ENCODE measurements at places on chromosomes 16 and 17.
A peak's percentile ranks its signal among the peaks of the same experiment; 100 is the strongest.

GRCh38 chr16:88883117-88883895 lies 16.8 kb upstream of the PABPN1L start:
- no peak for DNase-seq

DNA sequence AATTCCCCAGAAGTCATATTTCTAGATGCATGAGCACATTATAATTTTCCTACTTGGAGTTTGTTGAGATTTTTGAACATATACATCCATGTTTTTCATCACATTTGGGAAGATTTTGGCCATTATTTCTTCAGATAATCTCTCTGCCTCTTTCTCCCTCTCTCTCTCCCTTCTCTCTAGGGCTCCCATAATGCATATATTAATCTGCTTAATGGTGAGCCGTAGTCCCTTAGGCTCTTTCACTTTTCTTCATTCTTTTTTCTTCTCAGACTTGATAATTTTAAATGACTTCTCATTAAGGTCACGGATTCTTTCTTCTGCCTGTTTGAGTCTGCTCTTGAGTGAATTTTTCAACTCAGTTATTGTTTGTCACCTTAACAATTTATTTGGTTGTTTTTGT lies 101.5 kb downstream of the IRX3 start:
- DNase-seq: no peak

GRCh38 chr16:1342526-1343427 lies 8.9 kb downstream of the TSR3 start:
- peak; percentile 91 for DNase-seq

GRCh38 chr17:30477774-30478115 lies 537 bp downstream of the GOSR1 start:
- no peak for DNase-seq

DNA sequence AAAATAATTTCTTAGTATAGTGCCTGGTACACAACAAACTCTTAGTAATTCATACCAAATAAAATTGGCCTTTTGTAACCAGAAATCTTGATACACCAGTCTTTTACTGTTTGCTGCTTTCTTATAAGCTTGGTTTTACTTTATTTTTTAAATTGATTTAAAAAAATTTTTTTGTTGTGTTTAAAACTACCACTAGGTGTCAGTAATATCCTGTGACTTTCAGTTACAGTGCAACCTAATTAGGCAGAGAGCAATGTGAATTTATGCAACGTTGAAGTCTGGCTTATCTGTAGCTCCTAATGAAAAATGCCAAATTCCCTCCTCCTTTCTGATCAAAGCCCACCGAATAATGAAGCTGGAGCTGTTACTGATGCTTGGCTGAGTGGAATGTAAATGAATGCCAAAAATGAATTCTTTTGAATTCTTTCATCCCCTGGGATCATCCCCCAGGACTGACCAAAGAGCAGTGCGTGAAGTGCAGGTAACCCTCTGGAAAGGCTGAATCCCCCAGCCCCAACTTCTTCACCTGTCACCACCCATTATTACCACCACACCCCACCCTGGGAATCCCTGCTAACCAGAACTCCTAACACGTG lies 3.8 kb downstream of the ERCC4 start:
- no peak for DNase-seq

DNA sequence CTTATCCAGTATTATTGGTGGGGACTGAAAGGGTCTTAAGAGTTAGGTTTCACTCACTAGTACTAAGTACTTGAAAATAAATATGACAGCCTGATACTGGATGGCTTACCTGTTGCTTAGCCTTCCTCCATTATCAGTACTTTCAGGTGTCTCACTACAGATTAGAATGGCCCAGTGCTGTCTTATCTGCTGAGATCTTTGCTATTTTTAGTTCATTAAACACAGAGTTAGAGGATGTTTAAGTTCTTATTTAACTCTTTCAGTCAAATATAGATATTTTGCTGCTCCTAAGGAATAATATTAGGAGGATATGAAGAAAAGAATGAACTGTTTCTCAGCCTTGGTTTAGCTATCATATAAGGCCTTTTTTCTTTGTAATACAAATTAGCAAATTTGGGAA lies 74.8 kb downstream of the NLK start:
- no peak for DNase-seq

DNA sequence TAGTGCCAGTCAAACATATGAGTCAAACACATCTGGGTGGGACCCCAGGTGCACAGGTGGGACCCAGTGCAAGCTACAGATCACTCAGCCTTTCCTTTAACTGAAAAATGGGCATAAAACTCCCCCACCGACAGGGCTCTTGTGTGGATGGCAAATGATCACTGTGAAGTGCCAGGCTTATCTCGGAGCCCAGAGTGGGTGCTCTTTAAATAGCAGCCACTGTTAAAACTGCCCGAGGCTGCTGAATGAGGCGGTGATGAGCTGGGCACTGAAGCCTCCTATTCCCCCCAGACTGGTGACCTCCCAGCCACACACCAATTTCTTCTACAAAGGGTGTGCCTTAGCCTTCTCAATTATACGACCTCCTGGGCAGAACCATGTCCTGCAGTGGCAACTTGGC lies 433.8 kb downstream of the SLC39A11 start:
- no peak for DNase-seq

DNA sequence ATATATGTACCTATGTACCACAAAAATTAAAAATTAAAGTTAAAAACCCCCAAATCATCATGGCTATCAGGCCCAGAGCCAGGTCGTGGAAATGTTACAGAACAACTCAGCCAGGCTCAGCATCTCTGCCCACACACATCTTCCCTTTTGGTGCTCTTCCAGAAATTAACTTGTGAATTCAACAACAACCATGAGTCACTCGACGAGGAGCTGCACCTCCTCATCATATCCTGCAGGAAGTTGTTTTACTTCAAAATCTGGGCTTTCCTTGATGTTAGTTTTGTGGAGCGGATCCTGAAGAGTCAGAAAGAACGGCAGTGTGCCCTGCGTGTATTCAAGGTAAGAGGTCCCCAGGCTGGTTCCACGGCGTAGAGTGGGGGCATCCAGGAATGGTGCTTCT lies 10.6 kb downstream of the FBXO39 start:
- DNase-seq: no peak

- DNase-seq: no peak
These were observed 39.7 kb upstream of the CNTNAP4 start for GRCh38 chr16:76237471-76237870.

DNA sequence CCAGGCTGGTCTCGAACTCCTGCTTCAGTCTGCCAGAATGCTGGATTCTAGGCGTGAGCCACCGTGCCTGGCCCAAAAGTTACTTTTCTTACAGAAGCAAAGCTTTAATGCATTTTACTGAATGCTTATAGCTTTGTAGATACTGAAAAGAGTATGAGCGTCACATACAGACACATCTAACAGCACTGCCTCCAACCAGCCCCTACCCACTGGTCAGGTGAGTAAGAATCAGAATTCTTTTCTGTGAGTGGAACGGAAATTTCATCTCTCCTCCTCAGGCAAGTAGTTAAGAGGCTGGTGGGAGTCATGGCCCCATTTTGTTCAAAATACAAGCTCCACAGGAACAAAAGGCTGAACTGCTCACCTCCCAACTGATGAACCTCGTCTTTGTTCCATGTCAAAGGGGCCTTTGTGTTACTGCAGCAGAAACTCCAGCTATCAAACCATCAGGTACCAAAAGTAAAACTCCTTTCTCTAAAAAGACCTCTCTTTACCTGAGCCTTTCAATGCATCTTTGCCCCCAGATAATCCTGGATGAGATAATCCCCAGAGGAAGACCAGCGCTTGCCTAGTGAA lies 92.4 kb upstream of the RPH3AL start:
- DNase-seq: no peak

- no peak for DNase-seq
These were observed 1.0 kb downstream of the FOXJ1 start for GRCh38 chr17:76139801-76140660.

DNA sequence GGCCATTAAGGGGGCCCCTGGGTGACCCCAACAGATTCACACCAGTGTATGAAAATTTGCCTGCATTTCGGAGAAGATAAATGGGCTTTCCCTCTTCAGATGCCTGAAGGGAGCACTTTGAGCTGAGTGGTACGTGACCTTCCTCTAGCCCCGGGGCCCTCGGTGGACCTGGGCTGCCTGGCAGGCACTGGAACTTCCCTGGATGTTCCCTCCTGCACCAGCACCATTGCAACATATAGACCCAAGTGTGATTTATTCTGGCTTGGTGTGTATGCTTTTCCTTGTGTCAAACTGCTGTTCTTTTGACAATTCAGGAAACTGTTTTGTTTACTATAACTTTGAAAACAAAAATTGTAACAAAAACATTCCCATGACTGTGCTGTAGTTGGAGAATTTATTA lies 93.8 kb downstream of the TNFRSF13B start:
- no peak for DNase-seq

DNA sequence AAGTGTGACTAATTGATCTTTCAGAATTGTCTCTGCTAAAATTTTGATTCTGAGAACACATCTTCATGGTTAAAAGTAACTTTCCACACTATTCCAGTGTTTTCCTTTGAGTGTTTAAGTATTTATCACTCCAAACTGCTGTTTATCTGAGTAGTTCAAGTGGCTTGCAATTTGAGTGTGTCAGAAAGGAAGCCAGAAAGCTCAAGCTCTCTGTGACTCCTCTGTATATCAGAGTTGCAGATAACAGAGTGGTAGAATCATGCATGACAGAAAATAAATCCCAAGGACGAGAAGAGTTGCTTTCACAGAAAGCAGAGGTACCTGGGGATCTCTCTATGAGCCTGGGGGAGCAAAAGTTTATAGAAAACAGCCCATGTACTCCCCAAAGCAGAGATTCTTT lies 130.0 kb downstream of the CYB561 start:
- no peak for DNase-seq

GRCh38 chr17:48062273-48062672 lies 14.1 kb downstream of the NFE2L1 start:
- no peak for DNase-seq

DNA sequence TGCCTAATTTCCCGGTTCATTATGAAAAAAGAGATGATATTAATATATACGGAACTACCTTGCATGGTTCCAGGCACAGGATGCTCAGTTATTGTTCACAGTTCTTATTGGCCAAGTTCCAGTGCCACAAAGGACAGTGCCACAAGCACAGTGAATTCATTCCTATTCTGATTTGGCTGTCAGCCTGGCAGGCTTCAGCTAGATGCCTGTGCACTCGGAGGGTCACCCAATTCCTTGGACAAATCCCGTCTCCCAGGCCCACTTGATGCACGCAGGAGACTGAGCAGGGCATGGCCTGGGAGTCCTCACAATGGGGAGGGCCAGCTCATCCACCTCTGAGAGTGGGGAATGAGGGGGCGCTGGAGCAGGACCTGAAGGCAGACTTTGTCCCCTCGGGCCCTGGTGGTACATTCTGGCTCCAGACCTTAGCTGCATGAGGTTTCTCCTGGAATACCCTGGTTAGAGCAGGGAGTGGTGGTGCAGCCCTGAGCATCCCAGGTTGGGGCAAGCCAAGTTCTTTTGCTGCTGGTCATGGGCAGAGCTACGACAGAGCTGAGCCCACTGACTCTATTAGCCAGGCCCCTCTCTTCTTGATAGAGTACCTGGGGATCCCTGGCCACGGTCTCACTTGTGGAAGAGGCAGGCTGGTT lies 41.4 kb downstream of the MIS12 start:
- peak; percentile 22 for DNase-seq

- peak; percentile 84 for DNase-seq
These were observed 6.3 kb downstream of the CCDC102A start for GRCh38 chr16:57530104-57530521.

DNA sequence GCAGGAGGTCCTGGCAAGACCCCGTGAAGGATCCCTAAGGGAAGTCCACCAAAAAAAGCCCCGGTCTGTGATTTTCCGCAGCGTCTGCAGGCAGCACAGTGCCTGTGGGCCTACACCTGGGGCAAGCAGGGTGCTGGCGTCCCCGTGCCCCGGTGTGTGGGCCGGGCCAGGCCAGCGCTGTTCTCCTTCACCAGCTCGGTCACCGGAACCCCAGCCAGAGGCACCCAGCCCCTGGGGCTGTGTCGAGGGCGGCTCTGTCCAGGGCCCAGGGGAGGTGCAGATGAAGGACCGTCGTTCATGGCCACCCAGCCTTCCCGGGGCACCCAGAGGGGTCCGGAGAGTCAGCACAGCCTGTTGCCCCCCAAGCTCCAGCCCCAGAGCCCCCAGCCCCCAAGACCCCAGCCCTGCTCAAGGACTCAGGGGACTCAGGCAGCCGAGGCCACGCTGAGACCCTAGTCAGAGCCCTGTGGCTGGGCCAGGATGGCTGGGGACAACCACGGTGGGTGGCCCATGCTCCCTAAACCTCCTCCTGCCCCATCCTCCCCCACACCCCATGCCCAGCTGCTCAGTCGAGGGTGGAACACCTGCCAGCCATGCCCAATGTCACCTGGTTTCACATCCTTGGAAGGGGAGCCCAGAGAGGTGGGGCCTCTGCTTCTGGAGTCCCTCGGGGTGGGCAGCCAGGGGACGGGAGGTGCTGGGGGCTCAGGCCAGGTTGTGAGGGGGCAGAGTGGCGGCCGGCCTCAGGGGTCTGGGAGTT lies 5.7 kb upstream of the C1QTNF8 start:
- no peak for DNase-seq

- no peak for DNase-seq
These were observed 1.8 kb downstream of the FLII start for GRCh38 chr17:18256776-18257175.

DNA sequence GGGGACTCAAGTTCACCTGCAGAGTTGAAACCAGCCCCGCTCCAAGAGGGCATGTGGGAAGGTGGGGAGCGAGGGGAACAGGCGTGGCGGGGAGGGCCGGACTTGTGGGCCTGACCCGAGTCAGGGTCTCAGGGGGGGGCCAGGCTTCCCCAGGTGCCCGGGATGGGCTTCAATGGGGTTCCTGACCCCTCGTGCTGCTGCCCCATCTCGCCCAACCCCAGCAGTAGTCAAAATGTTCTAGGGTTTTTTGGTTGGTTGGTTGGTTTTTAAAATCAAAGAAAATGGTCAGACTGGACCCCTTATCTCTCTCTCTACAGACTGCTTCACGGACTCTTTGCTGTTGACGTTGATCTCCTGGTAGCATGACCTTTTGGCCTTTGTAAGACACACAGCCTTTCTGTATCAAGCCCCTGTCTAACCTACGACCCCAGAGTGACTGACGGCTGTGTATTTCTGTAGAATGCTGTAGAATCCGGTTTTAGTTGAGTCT lies 69.5 kb downstream of the AMFR start:
- DNase-seq: peak; percentile 53

DNA sequence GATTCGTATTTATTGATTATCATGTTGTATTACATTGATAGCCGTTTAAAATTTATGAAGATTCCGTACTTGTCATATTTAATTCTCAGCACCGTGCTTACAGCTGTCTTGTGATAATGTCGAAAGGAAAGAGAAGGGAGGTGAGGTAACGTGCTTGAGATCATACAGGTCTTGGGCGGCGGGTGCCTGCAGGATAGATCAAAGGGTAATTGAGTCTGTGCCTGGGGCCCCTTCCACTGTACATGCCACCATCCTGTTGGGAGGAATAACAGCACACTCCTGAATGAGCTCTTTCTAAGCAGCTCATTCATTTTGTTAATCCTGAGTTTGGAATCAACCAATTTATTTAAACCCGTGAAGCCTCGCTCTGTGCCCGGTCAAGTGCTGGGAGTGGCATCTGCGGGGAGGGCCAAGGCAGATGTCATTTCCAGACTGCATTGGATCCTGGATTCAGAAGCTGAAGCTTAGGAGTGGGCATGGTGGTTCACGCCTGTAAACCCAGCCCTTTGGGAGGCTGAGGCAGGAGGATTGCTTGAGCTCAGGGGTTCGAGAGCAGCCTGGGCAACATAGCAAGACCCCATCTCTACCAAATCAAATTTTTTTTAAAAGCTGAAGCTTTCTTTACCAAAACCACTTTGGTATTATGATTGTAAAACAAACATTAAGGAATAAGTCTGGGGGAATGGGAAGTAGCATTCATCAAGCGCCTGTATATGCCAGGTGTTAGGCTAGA lies 25.8 kb downstream of the WWOX start:
- no peak for DNase-seq

- DNase-seq: no peak
These were observed 145.9 kb downstream of the PRKCB start for GRCh38 chr16:23981429-23982399.

All from ascending aorta (tissue), 2 donors.